H4 (cell line): ENCODE measurements at places on chromosomes 4 and X.

- DNase-seq, result peak; percentile 74
These were observed 164.6 kb downstream of the PRKX start for GRCh38 chrX:3548765-3549391.

DNA sequence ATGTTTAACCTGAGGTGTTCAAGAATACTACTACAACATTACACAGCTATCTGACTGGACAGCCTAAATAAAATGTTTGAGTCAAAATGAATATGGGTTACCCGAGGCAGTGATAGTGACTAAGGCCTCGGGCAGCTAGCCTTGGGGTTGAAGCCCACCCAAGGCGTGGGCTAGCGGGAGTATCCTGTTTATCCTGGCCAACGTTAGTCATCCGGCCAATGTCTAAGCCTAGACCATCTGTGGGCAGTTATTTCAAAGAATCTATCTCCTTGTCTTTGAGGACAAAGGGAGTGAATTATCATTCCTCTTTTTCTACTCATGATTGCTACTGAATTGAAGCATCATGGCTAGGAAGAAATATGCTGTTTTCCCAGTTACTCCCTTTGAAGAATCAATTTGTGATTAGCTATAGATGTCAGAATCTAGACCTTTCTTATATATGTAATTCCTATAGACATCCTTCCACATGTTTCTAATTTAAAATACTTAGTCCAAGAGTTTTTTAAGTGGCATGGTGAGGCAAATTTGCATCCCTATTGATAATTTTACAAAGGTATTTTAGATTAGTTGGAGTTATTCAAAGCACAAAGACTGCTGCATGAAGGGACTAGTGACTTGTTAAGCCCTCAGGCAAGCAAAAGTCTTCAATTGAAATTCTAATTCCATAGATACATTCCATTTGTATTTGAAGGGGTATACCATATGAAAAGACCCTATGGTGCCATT lies 6.0 kb upstream of the PDGFC start:
- DNase-seq, result peak; percentile 23

- no peak for DNase-seq
These were observed at the start of gene CFP for GRCh38 chrX:47629419-47630200. CFP (minus strand) TSS chrX:47629930; CDS start chrX:47629844, 86 bp downstream.

DNA sequence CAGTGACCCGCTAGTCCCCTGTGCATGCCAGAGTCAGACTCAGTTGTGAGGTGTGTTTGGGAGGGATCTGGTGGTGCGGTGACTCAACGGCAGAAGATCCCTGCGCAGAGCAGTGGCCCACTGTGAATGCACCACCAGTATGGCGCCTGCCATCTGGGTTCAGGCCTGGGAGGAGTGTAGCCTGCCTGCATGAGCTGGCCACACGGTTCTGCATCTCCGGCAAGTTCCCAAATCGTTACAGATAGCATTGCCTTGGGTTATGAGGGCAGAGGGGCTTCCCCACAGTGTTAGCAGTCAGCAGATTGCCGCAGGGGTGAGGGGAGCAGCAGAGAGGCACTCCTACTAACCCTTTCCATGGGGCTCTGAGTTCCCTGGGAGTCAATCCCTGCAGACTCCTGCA lies 629.6 kb downstream of the TLL1 start:
- no peak for DNase-seq

GRCh38 chr4:56870946-56871345 lies 36.8 kb upstream of the REST start:
- DNase-seq, result no peak

DNA sequence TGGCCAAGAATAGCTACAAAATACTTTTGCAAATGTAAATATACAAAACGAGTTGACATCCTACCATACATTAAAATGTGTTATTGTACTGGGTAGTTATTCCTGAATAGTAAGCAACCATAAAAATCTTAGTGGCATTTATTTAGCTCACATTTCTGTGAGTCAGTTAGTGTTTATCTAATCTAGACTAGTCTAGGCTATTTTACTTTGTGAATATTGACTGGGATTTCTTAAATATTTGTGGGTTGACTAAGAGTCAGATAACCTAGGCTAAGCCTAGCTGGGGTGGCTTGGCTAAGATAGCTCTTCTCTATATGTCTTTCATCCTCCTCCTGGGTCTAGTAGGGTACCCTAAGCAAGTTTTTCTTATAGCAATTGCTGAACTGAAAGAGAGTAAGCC lies 543.8 kb upstream of the DIAPH2 start:
- peak; percentile 3 for DNase-seq

- DNase-seq, result no peak
These were observed 57.9 kb upstream of the CXCL8 start for GRCh38 chr4:73682508-73682907.

DNA sequence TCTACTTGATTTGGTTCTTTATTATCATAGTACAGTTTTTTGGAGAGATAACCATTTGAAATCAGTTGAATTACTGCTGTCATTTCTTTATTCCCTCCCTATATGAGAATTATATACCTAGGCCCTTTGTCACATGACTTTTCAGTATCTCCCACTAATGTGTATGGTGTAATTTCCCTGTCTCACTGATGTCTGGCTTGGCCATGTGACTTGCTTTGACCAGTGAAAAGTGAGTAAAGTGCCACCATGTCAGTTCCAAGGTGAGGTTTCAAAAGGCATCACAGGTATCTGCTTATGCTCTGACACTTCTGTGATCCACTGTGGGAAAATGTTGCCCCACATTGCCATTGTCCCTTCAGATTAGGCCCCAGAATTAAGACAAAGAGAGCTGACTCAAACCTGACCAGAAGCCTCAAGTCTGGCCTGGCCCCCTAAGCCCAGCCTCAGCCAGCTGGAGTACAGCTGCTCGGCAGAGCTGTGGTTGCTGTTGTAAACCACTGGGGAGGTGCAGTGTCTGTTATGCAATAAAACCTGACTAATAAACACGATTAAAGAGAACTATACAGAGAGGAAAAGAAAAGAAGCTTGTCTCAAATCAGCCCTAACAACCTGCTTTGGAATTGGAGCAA lies 27.5 kb downstream of the SETD7 start:
- DNase-seq, result peak; percentile 90

DNA sequence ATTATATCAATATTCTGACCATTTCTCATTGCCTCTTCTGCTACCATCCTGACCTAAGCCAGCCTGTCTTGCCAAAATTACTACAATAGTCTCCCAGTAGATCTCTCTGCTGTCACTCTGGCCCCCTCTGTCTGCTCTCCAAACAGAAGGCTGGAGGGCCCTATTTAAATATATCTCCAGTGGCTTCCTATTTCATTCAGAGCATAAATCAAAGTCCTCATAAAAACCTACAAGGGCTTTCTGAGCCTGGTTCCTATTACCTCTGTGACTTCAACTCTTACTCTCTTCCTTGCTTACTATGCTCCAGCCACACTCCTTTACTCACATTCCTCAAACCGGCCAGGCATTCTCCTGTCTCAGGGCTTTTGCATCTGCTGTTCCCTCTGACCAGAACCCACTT lies 19.0 kb downstream of the IGSF1 start:
- no peak for DNase-seq

DNA sequence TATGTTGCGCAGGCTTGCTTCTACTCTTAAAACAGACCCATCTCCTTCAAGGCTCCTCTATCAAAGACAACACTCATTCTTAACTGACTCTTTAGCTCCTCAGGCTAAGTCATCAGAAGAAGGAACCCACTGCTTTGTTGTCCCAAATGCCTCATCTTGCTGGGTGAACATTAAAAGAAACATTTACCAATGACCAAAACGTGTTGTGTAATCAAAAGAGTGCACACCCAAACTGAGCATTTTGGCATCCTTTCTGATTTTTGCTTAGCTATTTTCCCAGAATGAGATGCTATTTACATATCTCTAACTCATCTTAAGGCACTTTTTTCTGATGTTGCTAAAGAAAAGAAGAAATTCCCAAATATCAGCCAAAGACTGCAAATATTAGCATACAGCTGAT lies 131.7 kb upstream of the VCX3A start:
- DNase-seq, result no peak

DNA sequence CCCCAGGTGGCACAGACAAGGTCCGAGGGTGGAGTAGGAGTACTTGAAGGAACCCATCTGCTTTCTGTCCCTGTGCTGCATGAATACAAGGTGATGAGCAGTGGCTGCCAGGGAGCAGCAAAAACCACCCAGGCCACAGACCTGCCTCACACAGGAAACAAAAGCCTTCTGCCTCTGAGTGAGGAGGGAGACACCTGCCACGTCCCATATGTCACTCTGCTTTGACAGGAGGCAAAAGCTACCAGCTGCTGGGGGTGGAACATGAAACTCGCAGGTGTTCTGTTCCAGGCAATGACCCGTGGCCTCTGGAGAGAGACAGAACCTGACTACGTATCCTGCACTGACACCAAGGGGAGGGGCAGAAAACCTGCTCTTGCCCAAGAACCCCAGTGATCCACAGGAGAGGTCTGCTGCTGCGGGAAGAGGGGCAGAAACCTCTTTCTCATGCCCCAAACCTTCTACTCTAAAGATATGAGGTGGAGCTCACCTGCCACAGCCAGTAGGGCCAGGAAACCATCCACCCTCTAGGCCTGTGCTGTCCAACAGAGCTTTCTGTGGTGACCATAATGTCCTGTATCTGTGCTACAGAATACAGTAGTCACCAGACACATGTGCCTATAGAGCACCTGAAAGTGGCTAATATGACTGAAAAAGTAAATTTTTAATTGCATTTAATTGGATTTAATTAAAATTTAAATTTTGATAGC lies 172.9 kb downstream of the PRDM5 start:
- DNase-seq, result no peak

- DNase-seq, result no peak
These were observed 180.8 kb downstream of the FRMPD4 start for GRCh38 chrX:12319003-12319519.

DNA sequence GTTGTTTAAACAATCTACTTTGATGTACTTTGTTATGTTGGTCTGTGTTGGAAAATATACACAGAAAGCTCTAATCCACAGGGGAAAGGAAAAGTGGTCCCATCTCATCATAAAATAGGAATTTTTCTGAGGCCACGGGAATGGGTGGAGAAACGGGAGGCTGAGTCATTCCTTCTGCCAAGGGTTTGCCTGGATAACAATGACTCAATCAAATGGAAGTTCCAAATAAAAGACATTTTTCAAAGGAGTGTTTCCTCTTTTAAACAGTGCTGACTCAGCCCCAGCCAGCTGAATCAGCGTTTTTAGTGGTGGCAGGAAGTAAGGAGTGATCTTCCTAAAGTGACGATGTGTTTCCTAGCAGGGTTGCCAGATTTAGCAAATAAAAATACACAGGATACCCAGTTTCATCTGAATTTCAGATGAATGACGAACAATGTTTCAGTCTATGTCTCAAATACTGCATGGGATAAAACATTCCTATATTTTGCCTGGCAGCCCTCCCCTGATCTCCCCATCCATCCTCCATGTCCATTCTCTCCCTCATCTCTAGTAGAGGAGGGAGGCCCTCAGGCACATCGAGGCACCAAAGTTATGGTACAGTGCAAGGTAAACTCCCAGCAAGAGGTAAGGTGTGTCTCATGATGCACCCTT lies 345.4 kb upstream of the GATB start:
- DNase-seq, result peak; percentile 96

GRCh38 chrX:121322159-121322558 lies 274.7 kb downstream of the GLUD2 start:
- no peak for DNase-seq
